T-helper 2 cell treated with Interferon-gamma antibody and Interleukin-4, amounts not matched to agents 100 ng/mL and 5 ng/mL, for 36 hours (primary cell): ENCODE measurements at places on chromosomes 11 and 22. TPM values are rescaled to one million over a fixed set of nuclear protein-coding genes. Genes with fewer than 3 reads are reported as not detected.

Gene ADM2
- 2.1 and 2.5 TPM in 2 replicates for total RNA-seq

Gene SLC29A2
- total RNA-seq = 8.0 and 8.1 TPM in 2 replicates

Gene RTN4R
- 1.5 and 1.9 TPM in 2 replicates for total RNA-seq

Gene FGF19
- not detected in 2 replicates for total RNA-seq

Gene SLC17A6
- not detected in 2 replicates for total RNA-seq

Gene JRKL
- total RNA-seq = 7.7 and 8.6 TPM in 2 replicates

Gene CBLIF
- not detected in 2 replicates for total RNA-seq

Gene RAB39A
- not detected in 2 replicates for total RNA-seq

Gene CARD16
- 61.6 and 65.3 TPM in 2 replicates for total RNA-seq

Gene APOBEC3B
- 27.4 and 27.8 TPM in 2 replicates for total RNA-seq

Gene CRY2
- total RNA-seq = 26.8 and 29.4 TPM in 2 replicates

Gene CCDC157
- total RNA-seq = 4.8 and 5.5 TPM in 2 replicates

Gene ZDHHC13
- total RNA-seq = 25.8 and 27.8 TPM in 2 replicates

Gene PRSS23
- total RNA-seq = 0.48 and 0.75 TPM in 2 replicates

Gene SEPTIN3
- 4.0 and 4.6 TPM in 2 replicates for total RNA-seq

Gene OR10D3
- not detected in 2 replicates for total RNA-seq

Gene RIBC2
- 14.0 and 14.1 TPM in 2 replicates for total RNA-seq

Gene SPDYC
- not detected in 2 replicates for total RNA-seq

Gene MMP27
- total RNA-seq = not detected in 2 replicates

Gene CCDC73
- total RNA-seq = 0.11 and 0.23 TPM in 2 replicates

Gene BCO2
- total RNA-seq = 1.1 and 1.4 TPM in 2 replicates

Gene LMNTD2
- total RNA-seq = 1.6 and 2.4 TPM in 2 replicates

Gene ACR
- total RNA-seq = not detected in 2 replicates

Gene CHST1
- total RNA-seq = 0.11 TPM in 1 of 2 replicates, not detected in the other

Gene CRYBB2
- not detected in 2 replicates for total RNA-seq

Gene C11orf87
- total RNA-seq = not detected in 2 replicates

Gene PRMT3
- 21.5 and 21.6 TPM in 2 replicates for total RNA-seq

Gene TRPM5
- not detected in 2 replicates for total RNA-seq

Gene CCT8L2
- not detected in 2 replicates for total RNA-seq

Gene ADAMTS8
- total RNA-seq = not detected in 2 replicates

Gene RAB3IL1
- not detected in 2 replicates for total RNA-seq

Gene NRGN
- total RNA-seq = 5.7 and 5.8 TPM in 2 replicates

Gene TECTA
- 0.16 and 0.18 TPM in 2 replicates for total RNA-seq

Gene DLG2
- 0.61 and 1.0 TPM in 2 replicates for total RNA-seq

Gene HNRNPUL2
- total RNA-seq = 69.9 and 72.6 TPM in 2 replicates

Gene OR6A2
- 0.23 TPM in 2 replicates for total RNA-seq

Gene POU2AF2
- total RNA-seq = not detected in 2 replicates

Gene SUSD2
- total RNA-seq = 0.59 and 0.89 TPM in 2 replicates

Gene A4GALT
- total RNA-seq = not detected in 2 replicates

Gene PLEKHB1
- total RNA-seq = 3.4 and 5.2 TPM in 2 replicates

Gene FGF3
- not detected in 2 replicates for total RNA-seq

Gene CNGA4
- total RNA-seq = 0.16 and 0.23 TPM in 2 replicates

Gene LARGE1
- 0.16 TPM in 1 of 2 replicates, not detected in the other for total RNA-seq

Gene DDX25
- total RNA-seq = 0.09 TPM in 1 of 2 replicates, not detected in the other

Gene TOM1
- 19.4 and 23.3 TPM in 2 replicates for total RNA-seq

Gene TTC36
- total RNA-seq = 0.66 and 0.75 TPM in 2 replicates

Gene CFAP300
- total RNA-seq = not detected in 2 replicates

Gene LRP5
- 11.1 and 12.5 TPM in 2 replicates for total RNA-seq

Gene OR8D4
- total RNA-seq = not detected in 2 replicates

Gene CLDN5
- total RNA-seq = 0.16 and 0.30 TPM in 2 replicates

Gene MMP7
- total RNA-seq = not detected in 2 replicates

Gene SYT13
- not detected in 2 replicates for total RNA-seq

Gene PKDREJ
- not detected in 2 replicates for total RNA-seq
